Stimulated activated CD4-positive, alpha-beta T cell treated with anti-CD3 and anti-CD28 coated beads, Interleukin-12 subunit alpha, Interleukin-12 subunit beta, amount 100 ng/mL, for 48 hours (primary cell): ENCODE measurements at places on chromosomes 12 and 14.

DNA sequence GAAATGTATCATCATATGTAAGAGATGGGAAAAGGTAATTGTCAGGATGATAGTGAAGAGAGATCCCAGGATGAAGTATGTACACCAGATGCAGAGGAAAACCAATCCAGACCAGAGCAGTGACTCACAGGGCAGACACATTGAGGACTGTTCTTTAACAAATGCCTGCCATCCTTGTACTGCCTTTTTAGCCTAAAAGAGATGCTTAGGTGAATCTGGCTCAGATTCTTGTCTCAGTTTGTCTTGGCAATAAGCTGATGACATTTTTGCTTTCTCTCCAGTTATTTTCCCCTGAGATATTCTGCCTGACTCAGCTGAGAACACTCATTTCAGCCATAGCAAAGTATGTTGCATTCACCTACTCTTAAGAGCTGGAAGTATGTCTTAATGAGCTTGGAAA is 405.3 kb upstream of the USP15 start:
- no peak for DNase-seq

DNA sequence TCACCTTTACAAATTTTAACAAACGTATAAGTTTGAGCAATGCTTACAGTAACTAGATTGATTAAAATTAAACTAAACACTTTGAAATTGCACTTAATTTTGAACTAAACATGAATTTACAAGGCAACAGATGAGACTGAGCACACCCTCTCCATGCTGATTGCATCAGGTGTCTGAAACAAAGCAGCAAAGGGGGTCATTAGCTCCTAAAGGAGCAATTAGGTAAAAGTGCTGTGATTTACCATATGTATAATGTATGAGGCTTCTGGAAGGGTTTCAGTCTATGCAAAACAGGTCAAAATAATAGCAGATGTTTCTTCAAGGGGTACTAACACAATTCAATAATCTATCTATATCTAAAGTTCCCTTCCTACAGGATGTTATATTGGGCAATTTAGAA is 98.8 kb upstream of the LMNTD1 start:
- DNase-seq = no peak

DNA sequence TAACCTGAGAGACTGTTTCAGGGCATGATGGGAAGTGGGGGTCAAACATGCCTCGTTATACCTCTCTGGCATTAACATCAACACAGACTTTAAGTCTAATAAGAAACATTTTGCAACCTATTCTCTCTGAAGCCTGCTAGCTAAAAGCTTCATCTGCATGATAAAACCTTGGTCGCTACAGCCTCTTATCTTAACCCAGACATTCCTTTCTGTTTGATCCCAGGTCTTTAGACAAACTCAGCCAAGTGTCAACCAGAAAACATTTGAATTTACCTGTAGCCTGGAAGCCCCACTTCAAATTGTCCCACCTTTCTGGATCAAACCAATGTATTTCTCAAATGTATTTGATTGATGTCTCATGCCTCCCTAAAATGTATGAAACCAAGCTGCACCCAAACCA is 9.1 kb downstream of the PPP2R3C start:
- no peak for DNase-seq

GRCh38 chr12:94712815-94713515 is 62.6 kb upstream of the TMCC3 start:
- no peak for DNase-seq

- no peak for DNase-seq
These were observed 4.9 kb upstream of the MRPL52 start for GRCh38 chr14:22824711-22825359.

DNA sequence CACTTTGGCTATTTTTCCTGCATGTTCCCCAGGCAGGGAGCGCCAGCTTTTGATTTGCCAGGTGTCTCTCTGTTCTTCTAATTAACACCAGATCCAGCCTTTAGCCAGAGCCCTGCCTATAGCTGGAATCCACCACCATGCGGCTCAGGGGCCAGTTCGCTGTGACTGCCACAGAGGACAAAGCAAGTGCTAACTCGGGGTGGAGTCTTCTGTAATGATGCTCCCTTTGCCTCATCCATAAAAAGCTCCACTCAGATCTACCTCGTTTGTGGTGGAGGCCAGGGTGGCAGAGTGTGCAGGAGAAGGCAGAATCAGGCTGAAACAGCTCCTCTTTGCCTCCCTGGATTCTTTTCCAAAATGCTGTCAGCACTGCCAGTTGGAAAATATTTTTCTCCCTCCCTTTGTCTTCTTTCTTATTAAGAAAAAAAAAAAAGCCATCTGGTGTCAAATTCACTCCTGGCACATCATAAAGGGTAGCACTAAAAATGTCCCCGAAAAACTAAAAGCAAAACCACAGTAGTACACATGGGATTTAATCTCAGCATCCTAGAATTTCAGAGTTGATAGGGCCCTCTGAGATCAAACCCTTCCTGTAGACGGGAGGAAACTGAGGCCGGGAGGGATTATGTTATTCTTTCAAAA is 18.0 kb upstream of the CTDSP2 start:
- DNase-seq = no peak

- DNase-seq = no peak
These were observed 91.9 kb downstream of the SYNE3 start for GRCh38 chr14:95424529-95424928.

DNA sequence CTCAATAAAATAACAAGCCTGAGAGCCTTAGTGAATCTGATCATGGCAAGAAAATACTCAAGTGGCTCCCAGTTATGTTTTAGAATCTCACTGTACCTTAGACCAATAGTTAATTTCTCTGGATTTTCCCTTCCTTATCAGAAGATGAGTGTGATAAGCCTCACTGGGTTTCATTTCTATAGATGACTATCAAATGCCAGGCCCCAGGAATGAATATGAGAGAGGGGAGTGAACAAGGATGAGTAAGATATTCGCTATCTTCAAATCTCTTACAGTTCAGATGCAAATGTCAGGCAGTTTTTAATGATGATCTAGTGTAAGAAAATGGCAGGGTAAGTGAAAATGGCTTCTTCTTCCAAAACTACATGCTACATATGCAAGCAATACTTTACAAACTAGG is 26.1 kb upstream of the OR10P1 start:
- DNase-seq = no peak

- no peak for DNase-seq
These were observed 16.0 kb upstream of the PLEKHH1 start for GRCh38 chr14:67517083-67517482.

DNA sequence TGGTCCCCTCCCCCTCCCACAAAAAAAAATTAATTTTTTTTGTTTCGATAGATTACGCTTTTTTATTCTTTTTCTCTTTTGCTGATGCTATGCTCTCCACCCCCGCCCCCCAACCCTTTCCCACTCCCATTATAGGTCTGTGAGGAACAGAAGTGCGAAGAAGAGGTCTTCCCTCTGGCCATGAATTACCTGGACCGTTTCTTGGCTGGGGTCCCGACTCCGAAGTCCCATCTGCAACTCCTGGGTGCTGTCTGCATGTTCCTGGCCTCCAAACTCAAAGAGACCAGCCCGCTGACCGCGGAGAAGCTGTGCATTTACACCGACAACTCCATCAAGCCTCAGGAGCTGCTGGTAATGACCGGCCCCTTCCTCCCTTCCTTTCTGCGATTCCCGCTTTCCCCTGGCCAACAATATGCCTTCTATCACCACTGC is 2.3 kb downstream of the CCND2 start:
- DNase-seq = no peak

GRCh38 chr14:91335191-91336092 is 82.2 kb downstream of the CCDC88C start:
- DNase-seq = no peak

- no peak for DNase-seq
These were observed 62.8 kb upstream of the CCDC91 start for GRCh38 chr12:28127455-28127854.

GRCh38 chr12:90253674-90254181 is 545.1 kb upstream of the ATP2B1 start:
- DNase-seq = peak; percentile 11

- DNase-seq = no peak
These were observed 3.8 kb downstream of the PDE6H start for GRCh38 chr12:14976658-14977057.

DNA sequence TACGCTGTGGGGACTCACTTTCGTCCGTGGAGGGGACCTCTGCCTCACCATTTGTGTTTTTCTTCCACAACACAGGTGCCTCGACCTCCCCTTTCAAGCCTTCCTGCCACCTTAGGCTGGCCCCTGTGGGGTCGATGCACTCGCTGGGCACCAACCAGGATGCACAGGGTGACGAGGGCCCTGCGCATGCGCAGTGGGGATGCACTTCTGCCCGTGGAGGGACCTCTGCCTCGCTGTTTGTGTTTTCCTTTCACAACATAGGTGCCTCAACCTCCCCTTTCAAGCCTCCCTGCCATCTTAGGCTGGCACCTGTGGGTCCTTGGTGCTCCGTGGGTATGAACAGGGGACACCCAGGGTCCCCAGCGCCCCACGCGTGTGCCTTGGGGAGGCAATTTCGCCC is 356.8 kb downstream of the ALG10 start:
- DNase-seq = no peak

DNA sequence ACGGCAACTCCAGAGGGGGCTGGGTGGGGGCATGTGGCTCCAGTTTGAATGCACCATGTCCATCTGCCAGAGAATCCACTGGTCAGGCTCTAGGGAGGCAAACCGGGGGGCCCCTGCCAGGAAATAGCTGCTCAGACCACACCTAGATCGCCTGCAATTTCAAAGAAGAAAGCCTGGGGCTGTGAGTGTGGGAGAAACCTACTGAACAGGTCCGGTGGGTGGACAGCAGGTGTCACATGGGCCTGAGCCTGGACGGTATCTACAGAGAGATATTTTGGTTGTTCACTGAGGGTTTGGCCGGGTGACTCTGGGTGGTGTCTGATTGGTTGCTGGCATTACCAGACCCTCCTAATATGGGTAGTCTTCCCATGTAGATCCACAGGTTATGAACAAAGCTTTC is 32.0 kb downstream of the DAO start:
- DNase-seq = no peak

DNA sequence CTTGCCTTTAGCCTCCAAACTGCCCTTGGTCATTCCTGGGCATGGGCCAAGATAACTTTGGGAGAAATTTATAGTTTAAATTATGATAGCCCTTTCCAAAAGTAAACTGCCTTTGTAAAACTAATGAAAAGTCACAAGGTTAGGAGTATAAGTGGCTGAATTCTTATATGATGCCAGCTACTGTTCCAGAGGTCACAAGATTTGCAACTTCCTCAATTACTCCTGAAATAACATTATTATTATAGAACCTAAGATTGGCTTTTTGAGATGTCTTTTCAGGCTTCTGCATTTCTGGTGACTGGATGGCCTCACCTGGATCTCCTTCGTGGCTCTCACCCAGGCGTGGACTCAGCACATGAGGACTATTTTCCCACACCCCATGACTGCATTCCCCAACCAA is 55.0 kb downstream of the OSBPL8 start:
- no peak for DNase-seq

- DNase-seq = no peak
These were observed 99.3 kb downstream of the TBX5 start for GRCh38 chr12:114306646-114307045.

DNA sequence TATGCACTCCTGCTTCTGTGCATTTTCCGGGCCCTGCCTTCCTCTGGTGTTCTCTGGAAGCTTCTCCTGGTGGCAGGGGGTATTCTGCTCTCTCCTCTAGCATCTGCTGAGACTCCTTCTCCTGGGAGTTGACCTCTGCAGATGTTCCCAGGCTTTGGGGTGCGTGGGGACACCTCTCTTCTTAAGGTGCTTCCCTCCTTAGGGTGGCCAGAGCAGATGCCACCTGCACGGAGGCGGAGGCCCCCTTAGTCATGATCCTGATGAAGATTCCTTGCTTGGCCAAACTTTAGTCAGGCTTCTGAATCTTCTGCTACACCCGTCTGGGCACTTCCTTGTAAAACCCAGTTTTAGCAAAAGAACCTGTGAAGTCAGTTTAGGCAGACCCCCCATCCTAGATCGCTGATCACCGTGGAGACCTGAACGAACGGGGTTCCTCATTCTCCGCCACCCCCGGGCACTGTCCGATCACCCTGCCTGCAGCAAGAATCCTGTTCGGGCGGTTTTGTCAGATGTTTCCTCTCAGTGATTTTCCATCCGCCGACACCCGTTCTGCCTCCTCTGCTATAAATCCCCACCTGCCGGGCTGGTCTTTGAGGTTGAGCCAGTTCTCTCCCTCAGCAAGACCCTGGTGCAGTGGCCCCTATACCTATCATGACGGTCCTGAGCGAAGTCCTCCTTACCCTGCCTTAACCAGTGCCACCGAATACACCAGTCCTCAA is 111.9 kb downstream of the CALM1 start:
- DNase-seq = no peak

GRCh38 chr12:108850854-108851573 is 6.4 kb downstream of the SSH1 start:
- DNase-seq = no peak

GRCh38 chr12:79689477-79690141 is 1.2 kb downstream of the PAWR start:
- DNase-seq = no peak

GRCh38 chr14:26008290-26008689 is 589.5 kb downstream of the NOVA1 start:
- DNase-seq = no peak

DNA sequence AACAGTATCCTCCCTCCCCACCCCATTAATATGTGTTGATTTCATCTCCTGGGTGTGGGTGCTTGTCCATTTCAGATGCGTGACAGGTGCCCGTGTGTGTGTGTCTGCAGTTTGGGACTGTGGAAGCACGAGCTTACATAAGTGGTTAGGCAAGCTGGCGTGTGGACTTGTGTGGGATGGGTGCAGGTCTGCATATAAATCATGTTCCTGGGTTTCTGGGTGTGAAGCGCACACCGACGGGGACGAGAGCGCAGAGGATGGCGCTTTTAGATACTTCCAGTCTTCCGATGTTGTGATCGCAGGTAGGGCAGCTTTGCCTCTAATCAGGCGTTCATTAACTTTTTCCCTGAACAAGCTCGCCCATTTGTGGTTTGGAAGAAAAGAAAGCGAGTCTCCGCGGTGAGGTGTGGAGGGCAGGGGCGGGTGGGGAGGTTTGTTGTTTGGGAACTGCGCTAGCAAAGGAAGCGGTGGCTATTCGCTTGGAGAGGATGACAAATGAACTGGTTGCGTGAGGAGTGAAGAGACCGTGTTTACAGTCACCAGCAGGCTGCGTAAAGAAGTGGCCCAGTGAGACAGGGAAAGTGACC is 865 bp downstream of the RGS6 start:
- peak; percentile 8 for DNase-seq

- peak; percentile 19 for DNase-seq
These were observed at the start of gene VSIG10 for GRCh38 chr12:118103601-118104382. Gene VSIG10, minus strand, starts transcription at chr12:118104011. Its CDS starts 340 bp downstream, at chr12:118103671.

- DNase-seq = no peak
These were observed 255.0 kb downstream of the PAWR start for GRCh38 chr12:79435742-79436141.

- DNase-seq = no peak
These were observed 271.5 kb upstream of the TBX3 start for GRCh38 chr12:114955414-114956014.

DNA sequence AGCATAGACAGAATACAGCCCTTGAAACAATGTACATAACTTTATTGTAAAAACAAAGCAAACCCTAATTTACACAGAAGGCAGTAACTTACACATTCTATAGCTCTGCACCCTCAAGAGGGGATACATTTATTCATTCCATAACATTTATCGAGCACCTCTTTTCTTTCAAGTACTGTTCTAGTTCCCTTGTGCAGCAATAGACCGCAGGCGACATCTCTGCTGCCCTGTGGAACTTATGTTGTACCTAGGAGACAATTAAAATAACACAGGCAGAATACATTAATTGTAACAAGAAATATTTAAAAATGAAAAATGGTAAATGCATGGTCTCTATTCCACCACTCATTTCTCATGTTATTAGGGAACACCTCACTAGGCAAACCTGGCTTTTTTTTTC is 1.4 kb upstream of the ARHGDIB start:
- no peak for DNase-seq

- no peak for DNase-seq
These were observed 55.7 kb downstream of the SLC15A5 start for GRCh38 chr12:16221776-16222175.

- DNase-seq = no peak
These were observed 42.0 kb downstream of the AREL1 start for GRCh38 chr14:74670726-74671411.
